Activated CD4-positive, alpha-beta T cell treated with anti-CD3 and anti-CD28 coated beads, Interleukin-10, Interleukin-2, amounts not matched to agents 100 ng/mL and 50 ng/mL, durations not matched to agents 16 hours and 8 hours (primary cell): ENCODE measurements at places on chromosomes 3 and 15.

GRCh38 chr3:30297112-30297511, 309.3 kb upstream of the TGFBR2 start:
- DNase-seq, result no peak

DNA sequence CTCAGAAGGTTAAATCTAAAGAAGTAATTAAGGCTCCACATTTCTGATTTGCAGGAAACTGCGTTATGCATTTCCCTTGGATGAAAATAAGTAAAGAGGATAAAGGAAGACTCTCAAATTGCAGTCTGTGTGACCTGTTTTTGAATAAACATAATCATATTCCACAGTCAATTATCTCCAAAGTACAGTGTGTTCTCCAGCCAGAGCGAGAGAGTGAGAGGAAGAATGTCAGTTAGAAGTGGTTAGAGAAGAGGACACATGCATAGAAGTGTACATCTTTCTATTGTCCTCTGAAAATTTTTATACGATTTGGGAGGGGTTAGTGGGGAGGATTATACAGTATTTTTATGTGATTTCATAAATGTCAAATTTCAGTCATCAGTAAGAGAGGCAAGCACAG, 487.1 kb downstream of the LPP start:
- DNase-seq, result no peak

DNA sequence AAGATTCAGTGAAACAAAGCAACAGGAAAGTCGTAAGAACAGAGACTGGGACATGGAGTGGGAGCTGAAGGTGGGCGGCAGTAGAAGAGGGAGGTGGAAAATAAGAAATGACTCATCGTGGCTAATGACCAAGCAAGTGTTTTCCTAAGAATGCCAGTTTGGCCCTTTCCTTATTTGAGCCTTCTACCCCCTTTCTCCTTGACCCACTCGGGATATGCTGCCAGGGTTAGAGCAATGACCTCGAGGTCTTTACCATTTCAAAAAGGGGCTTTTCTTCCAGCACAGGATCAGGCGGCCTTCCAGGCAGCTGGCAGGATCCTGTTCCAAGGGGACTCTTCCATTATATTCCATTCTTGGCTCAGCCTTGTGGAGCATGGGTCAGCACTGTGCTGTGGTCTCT, 241.1 kb downstream of the RYR3 start:
- no peak for DNase-seq

DNA sequence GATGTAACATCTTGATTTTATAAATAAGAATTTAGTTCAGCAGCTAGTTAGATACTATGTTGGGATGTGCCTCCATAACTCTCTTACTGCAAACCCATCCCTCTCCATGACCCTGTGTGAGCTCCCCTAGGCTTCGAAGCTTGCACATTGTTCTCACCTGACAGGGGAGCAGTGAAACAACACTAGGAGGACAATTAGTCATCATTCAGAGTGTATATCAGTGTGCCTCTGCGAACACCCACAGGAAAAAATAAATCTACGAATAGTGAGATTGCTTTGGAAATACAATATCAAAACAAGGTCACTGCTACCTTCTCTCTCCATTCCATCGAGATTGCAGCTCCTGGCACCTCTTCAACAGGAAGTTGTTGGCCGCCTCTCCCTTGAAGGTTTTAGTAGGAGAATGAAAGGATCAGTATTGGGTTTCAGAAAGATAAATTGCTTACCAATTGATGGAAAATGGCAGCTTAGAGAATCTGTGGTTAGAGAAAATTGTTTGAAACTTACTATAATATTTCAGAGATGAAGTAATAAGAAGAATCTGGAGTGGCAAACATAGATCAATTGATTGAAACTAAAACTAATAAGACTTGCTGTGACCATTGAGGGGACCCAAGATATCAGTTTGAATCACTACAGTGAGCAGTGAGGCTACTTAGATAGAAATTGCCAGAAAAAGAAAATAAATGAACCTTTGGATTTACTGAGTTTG, 103.2 kb downstream of the CHL1 start:
- no peak for DNase-seq

- no peak for DNase-seq
Observed at GRCh38 chr3:28467414-28467813, 118.8 kb upstream of the AZI2 start.

- DNase-seq, result peak; percentile 23
Observed at GRCh38 chr3:193743702-193744047, 150.7 kb downstream of the OPA1 start.

GRCh38 chr3:58422756-58423325, 10.8 kb downstream of the PDHB start:
- DNase-seq, result no peak

DNA sequence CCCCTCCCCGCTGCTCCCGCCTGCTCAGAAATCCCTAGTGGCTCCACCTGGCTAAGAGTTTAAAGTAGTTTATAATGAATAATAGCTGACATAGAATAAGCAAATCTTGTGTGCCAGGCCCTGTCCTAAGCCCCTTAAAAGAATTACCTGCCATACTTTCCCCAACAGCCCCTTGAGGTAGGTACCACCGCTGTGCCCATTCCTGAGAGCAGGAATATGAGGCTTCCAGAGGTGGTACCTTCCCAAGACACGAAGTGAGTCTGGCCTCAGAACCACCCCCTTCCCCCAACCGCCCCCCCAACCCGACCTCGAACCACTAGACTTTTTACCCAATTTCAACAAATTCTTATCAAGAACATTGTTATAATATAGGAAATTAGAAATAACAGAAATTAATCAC, 1.2 kb downstream of the ABHD6 start:
- no peak for DNase-seq

- no peak for DNase-seq
Observed at GRCh38 chr15:62992302-62992701, 50.2 kb upstream of the TPM1 start.

DNA sequence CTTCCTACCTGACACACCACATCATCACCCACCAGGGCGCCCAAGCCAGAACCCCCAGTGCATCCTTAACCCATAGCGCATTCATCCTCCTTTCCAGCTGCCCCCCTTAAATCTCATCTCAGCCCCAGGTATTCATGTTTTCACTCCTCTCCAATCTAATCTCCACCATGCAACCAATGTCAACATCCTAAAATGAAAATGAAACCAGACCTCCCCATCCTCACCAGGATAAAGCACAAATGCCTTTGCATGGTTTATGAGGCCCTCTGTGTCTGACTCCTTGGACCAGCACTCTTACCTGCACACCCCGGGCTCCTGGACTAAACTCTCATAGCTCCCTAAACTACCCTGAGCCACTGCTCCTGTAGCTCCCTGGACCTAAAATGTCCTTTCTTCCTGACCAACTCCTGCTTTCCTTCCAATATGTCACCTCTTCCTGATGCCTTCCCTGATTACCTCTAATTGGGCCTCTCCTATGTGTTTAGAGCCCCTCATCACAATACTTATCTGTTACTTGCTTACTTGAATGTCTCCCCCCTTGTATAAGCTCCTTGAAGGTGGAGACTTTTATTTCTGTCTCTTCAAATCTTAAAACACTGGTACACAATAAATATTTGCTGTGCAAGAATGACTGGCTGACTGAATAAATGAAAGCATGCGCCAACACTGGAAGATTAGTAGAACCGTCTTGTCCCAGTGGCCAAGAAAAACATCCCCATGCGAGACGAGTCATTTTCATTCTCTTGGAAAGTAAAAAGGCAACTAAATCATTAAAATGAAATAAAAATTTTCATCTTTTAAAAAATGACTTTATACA, 142.5 kb downstream of the XXYLT1 start:
- peak; percentile 17 for DNase-seq

- DNase-seq, result no peak
Observed at GRCh38 chr15:99062226-99062625, 42.7 kb upstream of the SYNM start.

GRCh38 chr3:69563981-69564380, 175.3 kb upstream of the MITF start:
- DNase-seq, result no peak

- no peak for DNase-seq
Observed at GRCh38 chr15:48522911-48523310, 122.6 kb downstream of the FBN1 start.

DNA sequence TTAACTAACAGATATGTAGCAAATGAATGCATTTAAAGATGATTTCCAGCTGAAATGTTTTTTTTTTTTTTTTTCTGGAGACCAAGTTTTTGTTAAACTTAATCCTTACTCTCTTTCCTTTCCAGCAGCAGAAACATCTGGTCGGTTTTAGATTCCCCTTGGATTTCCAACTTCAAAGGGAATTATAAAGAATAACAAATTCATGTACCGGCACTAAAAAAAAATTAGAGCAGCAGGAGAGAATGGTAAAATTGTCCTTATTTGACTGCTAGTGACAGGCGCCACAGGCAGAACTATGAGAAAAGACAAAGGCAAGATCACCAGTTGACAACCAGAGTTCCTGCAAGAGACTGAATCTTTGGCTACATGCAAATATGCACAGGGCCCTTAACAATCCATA, 393.3 kb downstream of the TIGIT start:
- DNase-seq, result no peak

DNA sequence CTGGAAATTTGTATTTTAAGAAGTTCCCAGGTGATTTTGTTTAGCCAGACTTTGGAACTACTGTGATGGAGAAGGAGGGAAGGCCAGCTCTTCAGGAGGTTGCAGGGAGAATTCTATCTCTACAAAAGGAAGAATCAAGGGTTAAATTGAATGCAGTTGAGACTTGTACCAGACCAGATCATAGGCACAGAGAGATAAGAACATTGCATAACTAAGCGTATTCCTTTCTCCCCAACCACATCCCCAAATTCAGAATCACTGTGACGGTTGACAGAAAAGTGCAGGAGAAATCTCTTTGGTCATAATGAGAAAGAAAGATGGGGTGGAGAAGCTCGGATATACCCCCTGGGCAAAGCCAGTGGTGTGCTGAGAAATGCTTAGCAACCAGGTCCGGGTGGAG, 7.2 kb downstream of the PLD1 start:
- no peak for DNase-seq

GRCh38 chr3:19644405-19644804, 289.6 kb downstream of the EFHB start:
- DNase-seq, result no peak

- DNase-seq, result no peak
Observed at GRCh38 chr3:25053360-25053759, 374.7 kb upstream of the RARB start.

- DNase-seq, result no peak
Observed at GRCh38 chr3:133967992-133968892, 61.5 kb downstream of the SLCO2A1 start.

GRCh38 chr15:29570948-29571791, 251.1 kb downstream of the TJP1 start:
- peak; percentile 6 for DNase-seq

GRCh38 chr3:122714273-122714672, 33.6 kb downstream of the PARP14 start:
- DNase-seq, result no peak

DNA sequence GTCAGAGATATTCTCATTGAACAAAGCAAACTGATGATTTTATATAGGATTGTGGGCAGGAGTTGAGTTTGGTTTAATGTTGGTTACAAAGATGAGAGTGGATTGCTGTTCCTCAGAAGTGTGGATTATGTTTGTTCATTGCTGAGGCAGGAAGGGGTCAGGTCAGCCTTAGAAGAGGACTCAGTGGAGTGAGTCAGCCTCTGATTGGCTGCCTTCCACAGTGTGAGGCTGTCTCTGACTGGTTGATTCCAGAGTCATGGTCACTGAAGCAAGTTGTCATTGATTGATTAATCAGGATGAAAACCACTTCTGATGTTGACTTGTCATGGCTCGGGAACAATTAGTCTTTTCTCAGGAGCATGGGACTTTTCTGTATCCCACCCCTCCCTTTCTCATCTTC, 36.2 kb downstream of the KBTBD12 start:
- DNase-seq, result no peak

DNA sequence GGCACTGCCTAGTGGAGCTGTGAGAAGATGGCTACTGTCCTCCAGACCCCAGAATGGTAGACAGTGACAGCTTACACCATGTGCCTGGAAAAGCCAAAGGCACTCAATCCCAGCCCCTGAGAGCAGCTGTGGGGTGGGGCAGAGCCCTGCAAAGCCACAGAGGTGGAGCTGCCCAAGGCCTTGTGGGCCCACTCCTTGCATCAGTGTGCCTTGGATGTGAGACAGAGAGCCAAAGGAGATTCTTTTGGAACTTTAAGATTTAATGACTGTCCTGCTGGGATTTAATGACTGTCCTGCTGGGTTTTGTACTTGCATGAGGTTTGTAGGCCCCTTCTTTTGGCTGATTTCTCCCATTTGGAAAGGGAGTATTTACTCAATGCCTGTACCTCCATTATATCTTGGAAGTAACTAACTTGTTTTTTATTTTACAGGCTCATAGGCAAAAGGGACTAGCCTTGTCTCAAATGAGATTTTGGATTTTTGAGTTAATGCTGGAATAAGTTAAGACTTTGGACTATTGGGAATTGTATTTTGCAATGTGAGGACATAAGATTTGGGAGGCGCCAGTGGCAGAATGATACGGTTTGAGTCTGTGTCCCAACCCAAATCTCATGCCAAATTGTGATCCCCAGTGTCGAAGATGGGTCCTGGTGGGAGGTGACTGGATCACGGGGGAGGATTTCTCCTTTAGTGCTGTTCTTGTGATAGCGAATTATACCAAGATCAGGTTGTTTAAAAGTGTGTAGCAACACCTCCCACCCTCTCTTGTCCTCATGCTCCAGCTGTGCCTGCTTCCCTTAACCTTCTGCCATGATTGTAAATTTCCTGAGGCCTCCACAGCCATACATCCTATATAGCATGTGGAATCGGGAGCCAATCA, 80.4 kb downstream of the MYO5A start:
- DNase-seq, result no peak

DNA sequence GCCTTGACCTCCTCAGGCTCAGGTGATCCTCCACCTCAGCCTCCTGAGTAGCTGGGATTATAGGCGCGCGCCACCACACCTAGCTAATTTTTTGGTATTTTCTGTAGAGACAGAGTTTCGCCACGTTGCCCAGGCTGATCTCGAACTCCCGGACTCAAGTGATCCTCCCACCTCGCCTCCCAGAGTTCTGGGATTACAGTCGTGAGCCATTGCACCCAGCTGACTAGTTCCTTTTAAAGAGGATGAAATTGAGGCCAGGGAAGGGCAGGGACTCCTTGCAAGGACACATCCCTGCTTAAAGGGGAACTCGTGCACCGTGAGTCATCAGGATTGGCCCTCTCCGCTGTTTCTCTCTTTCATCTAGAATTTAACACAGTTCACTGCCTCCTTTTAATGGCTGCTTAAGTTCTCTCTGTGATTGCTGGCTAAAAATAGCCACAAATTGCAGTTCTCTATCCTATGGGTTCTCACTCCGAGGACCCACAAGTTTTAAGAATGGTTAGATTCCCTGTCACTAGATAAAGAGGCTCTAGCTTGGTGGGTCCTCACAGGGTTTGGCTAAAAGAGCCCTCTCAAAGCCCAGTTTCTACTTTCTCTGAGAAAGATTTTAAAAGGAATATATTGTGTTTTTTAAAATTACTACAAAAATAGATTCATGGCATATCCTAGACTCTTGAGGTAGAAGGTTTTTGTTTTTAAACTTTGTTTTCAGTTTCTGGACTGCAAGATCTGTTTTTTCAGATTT, 1.4 kb downstream of the CRTAP start:
- no peak for DNase-seq

DNA sequence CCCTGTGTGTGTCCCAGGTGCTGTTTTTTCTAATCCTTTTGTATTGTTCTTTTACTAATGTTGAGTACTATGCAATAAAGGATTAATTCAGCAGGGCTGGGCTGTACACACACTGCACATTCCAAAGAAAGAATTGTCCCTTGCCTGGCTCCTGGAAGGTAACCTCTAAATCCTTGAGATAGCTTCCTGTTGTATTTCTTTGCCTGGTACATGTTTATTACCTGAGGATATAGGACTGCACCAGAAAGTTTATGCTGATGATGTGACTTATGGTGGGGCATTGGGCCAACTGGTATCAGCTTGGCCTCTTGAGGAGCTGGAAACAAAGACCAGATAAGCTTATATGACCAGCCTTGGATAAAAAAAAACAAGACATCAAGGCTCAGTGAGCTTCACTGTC, 26.6 kb upstream of the FAN1 start:
- DNase-seq, result no peak
